ENCODE measurements at places on chromosomes 6 and 20. TPM values are rescaled to one million over a fixed set of nuclear protein-coding genes. Genes with fewer than 3 reads are reported as not detected.

DNA sequence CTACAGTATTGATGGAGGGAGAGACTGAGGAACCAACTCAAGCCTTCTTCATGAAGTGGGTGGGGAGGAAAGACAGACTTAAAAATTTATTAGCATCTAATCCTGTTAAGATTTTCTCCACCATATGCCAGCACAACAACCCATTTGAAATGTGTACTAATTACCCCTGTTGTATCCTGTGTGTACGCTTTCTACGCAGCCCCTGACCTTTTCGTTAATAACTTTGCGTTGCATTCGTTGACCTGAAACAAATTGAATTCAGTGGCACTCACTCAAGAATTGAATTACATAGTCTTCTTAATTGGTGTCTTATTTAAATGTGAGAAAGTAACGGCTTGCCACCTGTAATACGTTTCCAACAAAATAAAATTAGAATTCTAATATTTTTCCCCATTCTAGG is 113.9 kb downstream of the LINC00237 start:
- DNase-seq = no peak

The UNC5CL gene
- total RNA-seq = 0.10 TPM

DNA sequence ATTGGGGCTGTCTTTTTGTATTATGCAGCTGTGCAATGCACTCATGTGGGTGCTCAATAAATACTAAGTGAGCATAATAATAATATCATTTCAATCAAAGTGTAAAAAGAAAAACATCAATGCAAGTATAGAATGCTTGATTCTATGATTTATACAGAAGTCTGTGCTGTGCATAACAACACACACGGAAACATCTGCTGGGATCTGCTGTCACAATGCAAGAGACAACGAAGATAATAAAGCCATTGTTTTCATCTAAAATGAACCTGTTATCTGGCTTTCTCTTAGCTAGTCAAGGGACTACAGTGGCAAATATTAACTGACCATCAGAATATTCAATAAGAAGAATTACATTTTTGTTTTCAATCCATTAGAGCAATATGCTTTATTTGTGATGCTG is 1156.9 kb upstream of the MAP3K7 start:
- no peak for DNase-seq

DNA sequence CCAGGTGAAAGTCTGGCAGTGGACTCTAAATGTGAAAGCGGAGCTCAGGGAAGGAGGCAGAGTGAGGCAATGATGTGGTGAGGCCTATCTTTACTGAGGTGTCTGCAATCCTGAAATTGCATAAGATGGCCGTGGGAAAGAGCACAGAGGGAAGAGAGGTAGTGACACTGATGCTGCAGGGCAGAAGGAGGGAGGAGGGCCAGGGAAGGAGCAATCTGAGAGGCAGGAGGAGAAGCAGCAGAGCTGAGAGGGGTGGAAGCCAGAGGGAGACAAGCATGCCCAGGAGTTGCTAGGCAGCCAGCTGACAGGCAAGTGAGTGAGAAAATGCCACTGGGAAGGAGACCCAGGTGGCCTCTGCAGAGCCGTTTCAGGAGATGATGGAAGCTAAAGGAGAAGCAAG is 97.4 kb upstream of the CNR1 start:
- DNase-seq = no peak

The ZSCAN23 gene
- total RNA-seq = 8.4 TPM

GRCh38 chr20:49928411-49929141 is 7.6 kb upstream of the RNF114 start:
- peak; percentile 86 for DNase-seq

DNA sequence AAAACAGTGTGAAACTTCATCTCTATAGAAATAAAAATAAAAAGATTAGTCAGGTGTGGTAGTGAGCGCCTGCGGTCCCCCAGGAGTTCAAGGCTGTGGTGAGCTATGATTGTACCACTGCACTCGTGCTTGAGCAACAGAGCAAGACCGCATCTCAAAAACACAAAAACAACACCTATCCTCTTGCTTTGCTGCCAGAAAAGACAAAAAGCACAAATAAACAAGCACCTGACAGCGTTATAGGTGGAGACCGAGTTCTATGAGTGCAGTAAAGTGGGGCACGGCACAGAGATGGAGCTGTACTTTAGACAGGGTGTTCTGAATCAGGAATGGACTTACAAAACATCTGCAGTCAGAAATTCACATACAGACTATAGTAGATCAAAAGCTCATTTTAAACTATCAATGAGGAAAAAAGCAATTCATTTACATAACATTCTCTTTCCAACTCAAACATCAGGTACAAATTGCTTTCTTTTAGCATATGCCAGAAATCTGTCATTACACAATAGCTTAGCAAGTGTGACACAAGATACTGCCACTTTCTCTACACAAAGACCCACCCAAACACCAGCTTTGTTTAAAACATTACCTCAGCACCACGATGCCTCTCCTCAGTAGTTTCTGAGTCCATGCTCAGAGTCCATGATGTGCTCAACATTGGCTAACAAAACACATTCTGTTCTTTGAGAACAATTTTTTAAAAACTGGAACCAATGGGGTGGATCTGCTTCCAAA is 10.1 kb downstream of the EZR start:
- DNase-seq = no peak

GRCh38 chr20:7967199-7967844 is 27.1 kb upstream of the HAO1 start:
- peak; percentile 58 for DNase-seq

DNA sequence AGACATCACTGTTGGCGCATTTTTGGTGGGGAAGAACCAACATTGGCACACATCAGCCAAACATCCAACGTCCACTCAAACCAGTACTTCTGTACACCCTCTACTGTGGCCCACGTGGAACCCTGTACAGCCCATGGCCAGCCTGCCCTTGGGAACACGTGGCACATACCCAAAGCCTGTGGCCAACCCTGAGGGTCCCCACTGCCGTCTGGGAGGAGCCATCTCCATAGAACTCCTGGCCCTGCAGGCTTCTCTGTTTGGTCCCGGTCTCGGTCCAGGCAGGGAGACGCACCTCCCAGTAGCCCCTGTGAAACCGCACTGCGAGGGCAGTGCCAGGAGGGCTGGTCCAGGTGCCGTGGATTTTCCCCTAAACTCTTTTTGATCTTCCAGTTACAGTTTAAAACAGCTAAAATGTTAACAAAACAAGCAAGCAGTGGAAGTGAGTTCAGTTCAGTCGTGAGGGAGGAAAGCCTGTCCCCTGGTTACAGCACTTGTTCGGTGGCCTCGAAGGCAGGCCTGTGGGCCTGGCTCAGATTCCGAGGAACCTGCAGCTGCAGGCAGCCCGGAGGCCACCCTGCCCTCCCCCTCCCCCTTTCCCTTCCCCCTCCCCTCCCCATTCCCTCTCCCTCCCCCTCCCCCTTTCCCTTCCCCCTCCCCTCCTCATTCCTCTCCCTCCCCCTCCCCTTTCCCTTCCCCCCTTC is 233.7 kb downstream of the DLL1 start:
- DNase-seq = no peak

- DNase-seq = peak; percentile 97
These were observed 9.0 kb downstream of the EXOC2 start for GRCh38 chr6:683742-684440.

DNA sequence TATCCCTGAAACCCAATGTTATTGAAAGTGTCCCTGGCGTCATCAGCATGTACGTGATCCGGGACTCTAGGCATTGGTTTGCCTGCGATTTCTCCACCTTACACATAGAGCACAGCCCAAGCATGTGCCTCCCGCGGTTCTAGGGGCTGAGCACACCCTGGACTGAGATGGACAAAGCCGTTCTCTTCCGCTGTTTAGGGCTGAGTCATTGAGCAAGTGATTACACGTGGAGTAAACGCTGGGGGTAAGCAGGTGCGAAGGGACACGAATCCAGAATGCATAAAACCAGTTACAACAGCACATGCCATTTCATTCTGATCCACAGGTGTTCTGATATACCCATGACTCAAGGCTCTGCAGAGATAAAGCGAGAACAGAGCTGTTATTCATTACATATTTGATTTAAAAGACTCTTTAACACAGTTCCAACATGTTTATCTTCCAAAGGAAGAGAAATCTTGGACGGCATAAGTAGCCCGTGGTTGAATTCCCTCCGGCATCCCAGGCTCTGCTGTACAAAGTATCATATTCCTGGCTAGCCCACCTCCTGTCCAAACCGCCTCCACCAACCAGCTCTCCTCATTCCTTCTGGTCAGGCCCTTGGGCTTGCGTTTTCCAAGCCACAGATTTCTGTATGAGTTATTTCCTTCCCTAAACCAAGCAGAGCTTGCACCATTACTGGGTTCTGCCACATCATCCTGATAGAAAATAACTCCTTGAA is 36.1 kb upstream of the THBS2 start:
- peak; percentile 92 for DNase-seq

The WFDC5 gene
- not detected for total RNA-seq

DNA sequence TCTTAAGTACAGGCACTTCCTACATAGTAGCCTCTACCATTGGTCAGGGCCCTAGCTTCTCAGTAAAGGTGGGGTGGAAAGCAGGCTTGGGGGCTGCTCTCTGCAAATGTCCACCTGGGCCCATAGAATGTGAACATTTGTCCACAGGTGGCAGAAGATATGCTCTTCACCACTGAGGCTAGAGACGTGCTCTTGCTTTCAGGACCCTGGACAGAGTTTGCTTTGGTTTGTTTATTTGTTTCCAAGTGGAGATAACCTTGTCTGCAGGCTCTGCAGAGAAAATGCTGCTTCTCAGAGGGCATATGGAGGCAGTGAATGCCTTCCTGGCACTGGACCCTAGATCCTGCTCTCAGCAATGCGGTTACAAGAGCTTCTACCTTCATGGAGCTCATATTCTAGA is 129.0 kb downstream of the F13A1 start:
- DNase-seq = no peak

The SSR1 gene
- 112 TPM for total RNA-seq

DNA sequence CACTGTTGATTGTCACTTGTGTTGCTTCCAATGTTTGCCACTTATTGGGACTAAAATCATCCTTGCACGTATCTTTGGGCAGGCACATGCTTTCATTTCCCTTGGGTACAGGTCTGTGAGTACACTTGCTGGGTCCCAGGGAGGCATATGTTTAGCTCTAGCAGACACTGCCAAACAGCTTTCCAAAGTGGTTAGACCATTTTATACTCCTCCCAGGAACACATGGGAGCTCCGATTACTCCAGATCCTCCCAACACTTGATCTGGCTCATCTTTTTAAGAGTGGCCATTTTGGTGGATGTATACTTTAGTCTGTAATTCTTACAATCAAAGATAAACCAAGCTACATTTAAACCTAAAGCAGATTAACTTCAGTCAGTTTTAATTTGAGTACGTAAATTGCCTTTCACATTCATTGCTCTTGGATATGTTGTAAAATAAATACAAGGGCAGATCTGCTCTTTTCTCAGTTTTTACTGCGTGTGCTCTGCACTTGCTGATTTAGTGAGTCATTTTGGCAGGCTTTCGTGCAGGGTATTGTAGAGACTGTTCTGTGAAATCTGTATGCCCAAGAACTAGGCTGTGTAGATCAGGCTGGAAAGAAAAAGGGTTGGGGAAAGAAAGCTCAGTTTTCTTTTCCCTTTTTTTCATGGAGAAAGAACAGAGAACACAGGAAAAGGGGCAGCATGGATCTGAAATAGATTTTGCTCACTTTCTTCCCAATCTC is 19.5 kb downstream of the SLC22A1 start:
- DNase-seq = peak; percentile 65

DNA sequence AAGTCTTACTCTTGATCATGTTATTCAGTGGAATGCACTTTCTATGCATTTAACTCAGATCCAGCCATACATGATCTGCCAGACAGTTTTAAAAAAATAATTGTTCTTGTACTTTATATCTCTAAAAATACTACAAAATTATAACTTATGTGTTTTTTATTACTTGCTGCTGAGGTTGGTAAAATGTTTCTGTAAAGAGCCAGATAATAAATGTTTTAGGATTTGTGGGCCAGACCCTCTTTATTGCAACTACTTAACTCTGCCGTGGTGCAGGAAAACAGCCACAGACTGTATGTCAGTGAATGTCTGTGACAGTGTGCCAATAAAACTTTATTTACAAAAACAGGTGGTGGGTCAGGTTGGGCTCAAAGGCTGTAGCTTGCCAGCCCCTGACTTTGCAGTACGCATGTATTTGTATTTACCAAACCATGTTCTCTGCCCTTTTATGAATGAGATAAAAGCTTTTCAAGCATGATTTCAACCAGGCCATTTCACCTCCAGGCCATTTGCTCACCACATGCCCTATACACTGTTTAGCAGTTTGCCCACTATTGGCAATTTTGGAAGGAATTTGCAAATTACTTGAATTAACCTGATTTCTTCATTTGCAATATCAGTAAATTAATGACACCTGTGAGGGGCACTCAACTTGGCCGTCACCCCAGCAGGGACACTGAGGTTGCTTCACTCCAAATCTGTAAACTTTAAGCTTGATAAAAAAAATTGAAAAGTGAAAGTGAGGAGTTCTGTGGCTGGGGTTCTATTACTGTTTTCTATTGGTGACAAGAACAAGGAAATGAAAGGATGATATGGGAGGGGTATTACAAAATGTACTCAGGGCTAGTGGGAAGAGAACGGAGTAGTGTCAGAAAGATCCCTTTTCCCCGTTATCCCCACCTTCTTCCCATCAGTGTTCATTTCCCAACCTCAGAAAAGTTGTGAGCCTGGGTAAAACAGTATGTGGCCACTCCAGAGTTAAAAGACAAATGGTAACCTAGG is 133.4 kb downstream of the CEBPB start:
- DNase-seq = no peak

The ANKEF1 gene
- total RNA-seq = 9.7 TPM

GRCh38 chr20:59448851-59449444 is 148.5 kb downstream of the EDN3 start:
- DNase-seq = peak; percentile 42

GRCh38 chr20:3802524-3803239 is 6.6 kb downstream of the CDC25B start:
- no peak for DNase-seq

The PTCHD4 gene
- not detected for total RNA-seq

DNA sequence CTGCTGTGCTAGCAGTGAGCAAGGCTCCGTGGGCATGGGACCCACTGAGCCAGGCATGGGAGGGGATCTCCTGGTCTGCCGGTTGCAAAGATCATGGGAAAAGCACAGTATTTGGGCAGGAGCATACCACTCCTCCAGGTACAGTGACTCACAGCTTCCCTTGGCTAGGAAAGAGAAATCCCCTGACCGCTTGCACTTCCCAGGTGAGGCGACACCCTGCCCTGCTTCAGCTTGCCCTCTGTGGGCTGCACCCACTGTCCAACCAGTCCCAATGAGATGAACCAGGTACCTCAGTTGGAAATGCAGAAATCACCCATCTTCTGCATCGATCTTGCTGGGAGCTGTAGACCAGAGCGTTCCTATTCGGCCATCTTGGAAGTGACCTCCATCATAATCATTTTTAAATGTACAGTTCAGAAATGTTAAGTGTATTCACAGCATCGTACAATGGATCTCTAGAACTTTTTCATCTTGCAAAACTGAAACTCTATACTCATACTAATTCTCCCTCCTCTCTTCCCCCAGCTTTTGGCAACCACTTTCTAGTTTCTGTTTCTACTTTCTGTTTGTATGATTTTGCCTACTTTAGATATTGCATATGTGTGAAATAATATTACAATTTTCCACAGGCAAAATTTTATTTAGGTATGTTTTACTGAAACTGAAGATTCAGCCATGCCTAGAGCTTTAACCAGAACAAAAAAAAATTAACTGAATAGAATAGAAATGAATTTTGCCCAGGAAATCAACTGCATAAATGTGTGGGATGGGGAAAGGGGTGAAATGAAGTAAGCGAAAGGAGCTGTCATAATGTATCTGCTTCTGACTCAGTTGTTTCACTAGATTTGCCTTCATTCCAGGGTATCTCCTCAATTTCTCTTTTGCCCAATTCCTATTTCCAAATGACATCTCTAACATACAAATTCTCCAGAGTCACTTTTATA is 100.0 kb downstream of the RWDD2A start:
- DNase-seq = no peak

GRCh38 chr6:20286968-20287565 is 74.8 kb upstream of the MBOAT1 start:
- peak; percentile 14 for DNase-seq

The CCN5 gene
- total RNA-seq = not detected

The ID4 gene
- 0.10 TPM for total RNA-seq

The KLC4 gene
- 9.4 TPM for total RNA-seq

Measured in RPMI7951 (cell line).